ENCODE measurements at places on chromosomes 5 and 9.

DNA sequence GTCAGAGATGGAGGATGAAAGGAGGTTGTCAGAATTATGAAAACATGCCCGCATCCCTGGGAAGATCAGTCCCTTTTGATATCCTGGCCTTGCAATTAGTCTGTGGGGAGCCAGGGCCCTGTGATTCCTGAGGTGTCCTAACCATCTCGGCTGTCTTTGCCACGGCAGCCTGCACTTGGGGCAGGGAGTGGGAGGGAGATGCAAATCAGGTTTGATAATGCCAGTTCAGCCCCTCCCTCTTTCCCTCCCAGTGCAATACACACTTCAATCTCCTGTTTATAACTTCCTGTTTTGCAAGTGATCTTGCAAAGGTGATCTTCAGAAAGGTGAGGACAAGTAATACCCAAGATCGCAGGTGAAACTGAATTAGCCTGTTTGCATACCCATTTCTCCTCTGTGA is 114.0 kb upstream of the ALDH1B1 start:
- DNase-seq = no peak

GRCh38 chr5:56064984-56065383 is 70.2 kb upstream of the IL6ST start:
- no peak for DNase-seq

DNA sequence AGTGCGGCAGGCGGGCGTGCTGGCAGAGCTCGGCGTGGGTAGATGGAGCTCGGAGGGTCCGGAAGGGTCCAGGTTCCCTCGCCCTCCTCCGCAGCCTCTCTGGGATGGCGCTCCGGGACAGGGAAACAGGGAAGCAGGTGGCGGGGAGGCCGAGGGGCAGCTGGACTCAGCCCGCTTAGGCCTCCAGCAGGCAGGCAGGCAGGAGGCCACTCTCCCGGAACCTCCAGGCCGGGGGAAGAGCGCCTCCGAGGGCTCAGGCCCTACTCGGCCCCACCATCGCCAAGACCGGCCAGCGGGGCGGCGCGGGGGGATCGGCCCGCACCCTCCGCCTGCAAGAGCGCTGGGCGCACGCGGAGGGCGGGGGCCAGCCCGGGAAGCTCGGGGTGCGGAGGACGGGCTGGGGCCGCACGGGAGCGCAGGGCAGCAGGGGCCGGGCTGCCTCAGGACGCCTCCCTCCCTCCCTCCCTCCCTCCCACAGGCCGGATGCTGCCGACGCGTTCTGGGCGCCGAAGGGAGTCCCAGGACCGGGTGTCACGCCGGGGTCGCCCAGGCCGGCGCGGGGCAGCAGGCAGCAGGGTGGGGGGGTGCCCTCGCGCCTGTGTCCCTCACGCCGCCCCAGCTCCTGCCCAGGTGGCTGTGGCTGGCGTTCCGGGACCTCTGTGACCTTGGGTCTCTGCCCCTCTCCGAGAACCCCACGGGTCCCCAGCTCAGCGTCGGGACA is 977 bp downstream of the MGAT4B start:
- no peak for DNase-seq

DNA sequence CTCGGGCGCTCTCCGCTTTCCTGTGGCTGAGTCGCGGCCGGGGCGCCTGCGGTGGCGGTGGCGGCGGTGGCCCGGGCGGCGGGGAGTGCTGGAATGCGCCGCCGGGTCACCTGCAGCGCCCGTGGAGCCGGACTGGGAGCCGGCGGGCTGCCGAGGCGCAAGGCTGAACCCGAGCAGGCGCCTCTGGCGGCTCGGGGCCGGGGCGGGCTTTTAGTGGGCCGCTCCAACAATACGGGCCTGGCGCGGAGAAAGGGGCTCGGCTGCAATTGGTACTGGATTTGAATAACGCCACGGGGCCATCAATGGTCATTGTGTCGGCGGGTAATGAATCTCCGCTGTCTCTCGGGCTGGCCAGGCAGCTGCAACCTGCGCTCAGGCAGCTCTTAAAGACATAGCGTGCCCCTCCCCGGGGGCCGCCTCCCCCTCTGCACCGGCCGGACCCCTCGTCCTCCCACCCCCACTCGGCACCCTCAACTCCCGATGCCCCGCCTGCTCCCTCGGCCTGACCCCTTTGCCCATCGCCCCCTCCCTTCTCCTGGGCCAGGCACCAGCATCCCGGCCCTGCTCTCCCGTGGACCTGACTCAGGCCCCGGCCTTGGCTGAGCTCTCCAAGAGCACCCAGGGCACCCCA is 22.1 kb downstream of the URM1 start:
- DNase-seq = no peak

- DNase-seq = no peak
Measured at GRCh38 chr5:2685651-2686272, 65.7 kb downstream of the IRX2 start.

DNA sequence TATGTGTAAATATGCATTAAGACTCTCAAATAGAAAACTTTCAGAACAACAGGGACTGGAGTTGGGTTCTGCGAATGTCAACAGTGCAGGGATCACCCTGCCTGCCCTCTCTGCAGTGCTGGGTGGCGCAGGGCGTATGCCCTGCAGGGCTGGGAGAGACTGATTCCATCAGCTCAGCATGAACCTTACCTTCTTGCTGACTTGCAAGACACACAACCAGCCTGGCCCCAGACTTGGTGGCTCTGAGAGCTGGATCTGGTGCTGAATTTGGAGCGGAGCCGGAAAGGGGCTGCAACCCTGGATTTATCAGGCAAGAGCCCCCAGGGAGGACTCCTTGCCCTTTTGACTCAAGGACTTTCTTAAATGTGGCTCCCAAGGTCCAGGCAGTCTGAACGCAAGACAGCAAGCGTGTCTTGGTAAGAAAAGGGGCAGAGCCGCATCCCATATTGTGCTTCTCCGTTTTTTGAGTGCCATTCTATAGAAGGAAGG is 376.0 kb upstream of the IRX2 start:
- DNase-seq = no peak

DNA sequence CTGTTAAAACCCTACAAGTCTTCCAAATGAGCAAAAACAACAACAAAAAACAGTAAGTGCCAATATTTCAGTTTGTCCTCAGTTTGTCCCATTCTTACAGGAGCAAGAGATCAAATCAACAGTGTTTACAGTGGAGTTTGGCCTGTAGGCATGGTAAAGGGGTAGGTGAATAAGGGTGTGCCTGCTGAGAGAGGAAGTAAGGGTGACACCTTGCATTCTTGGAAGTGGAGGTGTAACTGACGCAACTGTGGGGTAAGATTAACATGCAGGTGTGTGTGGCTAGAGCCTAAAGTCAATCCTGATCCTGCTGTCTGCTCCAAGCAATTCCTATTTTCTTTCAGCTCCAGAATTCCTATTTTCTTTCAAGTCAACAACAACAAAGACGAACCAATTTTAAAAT is 43.4 kb downstream of the PFDN1 start:
- DNase-seq = no peak

GRCh38 chr9:34869390-34869789 is 88.7 kb upstream of the PHF24 start:
- DNase-seq = no peak

- DNase-seq = peak; percentile 30
Measured at GRCh38 chr9:109974143-109974917, 194.3 kb downstream of the PALM2AKAP2 start.

DNA sequence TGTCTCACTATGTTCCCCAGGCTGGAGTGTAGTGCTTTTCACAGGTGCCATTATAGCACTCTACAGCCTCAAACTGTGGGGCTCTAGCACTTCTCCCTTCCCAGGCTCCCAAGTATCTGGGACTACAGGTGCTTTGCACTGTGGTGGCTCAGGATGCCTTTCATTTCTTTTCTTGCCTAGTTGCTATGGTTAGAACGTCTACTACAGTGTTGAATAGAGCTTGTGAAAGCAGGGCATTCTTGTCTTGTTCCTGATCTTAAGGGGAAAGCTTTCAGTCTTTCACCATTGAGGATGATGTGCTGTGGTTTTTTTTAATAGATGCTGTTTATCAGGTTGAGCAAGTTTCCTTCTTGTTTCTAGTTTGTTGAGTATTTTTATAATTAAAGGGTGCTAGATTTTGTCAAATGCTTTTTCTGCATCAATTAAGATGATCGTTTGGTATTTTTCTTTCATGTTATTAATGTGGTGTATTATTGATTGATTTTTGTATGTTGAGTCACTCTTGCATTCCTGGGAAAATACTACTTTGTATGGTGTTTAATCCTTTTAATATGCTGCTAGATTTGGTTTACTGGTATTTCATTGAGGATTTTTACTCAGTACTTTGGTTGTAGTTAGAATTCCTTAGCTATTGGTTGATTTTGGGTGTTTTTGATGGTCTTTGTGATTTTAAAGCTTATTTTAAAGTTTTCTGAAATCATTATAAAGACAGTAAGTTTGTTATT is 35.6 kb downstream of the GPBP1 start:
- DNase-seq = no peak

DNA sequence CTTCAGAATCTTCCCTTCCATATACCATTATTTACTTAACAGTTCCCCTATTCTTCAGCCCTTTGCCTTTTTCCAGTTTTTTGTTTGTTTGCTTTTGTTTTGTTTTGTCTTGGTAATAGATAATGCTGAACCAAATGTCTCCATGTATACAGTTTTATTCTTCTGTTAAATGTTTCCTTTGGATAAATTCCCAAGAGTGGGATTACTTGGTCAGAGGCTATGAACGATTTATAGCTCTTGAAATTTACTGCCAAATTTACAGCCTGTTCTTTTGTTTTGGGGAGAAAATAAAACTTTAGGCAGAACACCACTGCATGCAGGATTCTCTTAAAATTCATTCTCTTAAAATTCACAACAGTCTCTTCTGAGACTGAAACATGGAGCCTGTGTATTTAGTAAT is 38.6 kb downstream of the NR4A3 start:
- DNase-seq = no peak

DNA sequence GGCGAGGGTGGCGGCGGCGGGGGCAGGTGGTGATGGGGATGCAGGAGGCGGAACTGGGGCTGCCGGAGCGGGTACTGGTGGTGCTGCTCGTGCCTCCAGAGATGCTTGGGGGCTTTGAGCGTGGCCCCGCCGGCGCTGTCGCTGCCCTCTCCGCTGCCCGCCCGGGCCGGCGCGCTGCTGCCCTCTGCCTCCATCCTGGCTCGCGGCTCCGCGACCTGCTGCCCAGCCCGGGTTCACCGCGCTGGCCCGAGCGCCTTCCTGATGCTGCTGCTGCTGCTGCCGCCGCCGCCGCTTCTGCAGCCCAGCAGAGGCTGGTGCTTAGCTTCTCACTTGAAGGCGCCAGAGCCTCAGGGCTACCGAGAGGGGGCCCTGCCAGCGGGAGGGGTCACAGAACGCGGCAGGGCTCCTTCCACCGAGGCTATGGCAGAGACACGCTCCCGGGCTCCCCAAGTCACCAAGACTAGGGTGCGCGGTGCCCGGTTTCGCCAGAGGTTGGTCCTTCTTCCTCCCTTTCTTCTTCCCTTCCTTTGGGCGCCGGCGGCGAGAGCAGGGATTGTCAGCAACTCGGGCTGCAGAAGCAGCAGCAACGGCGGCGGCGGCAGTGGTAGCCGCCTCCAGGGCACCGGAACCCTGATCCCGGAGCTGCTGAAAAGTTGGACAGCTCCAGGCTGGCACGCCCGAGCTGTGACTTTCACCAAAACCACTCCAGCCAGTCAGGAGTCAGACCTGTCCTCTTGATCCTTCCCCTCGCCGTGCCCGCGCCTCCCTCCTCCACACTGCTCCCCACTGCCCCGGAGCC is at the start of gene PDE4D:
Gene PDE4D (minus strand): TSS at position 298 of the 799 bp plus-strand sequence.
- no peak for DNase-seq

All from stimulated activated CD4-positive, alpha-beta T cell treated with anti-CD3 and anti-CD28 coated beads, Interleukin-2, amount 100 ng/mL, for 48 hours (primary cell).